ENCODE measurements at places on chromosomes 7 and 10.

- ATAC-seq = no peak
Observed at GRCh38 chr10:11488126-11488525, 123.3 kb downstream of the USP6NL start.

- ATAC-seq = no peak
Observed at GRCh38 chr10:71483885-71484751, 87.4 kb downstream of the CDH23 start.

DNA sequence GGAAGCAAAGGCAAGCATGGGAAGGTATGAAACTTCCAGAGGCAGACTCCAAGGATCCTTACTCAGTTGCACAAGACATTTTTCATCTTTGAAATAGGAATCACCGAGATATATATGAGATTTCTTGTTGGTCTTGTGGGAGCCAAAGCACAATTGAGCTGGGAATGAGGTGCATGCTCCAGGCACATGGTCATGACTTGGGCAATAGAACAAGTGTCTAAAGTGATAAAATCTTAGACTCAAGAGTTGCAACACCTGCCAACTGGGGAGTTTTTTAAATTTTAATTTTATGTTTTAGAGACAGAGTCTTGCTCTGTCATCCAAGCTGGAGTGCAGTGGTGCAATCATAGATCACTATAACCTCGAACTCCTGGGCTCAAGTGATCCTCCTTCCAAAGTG, 169.5 kb upstream of the ADCY1 start:
- no peak for ATAC-seq

DNA sequence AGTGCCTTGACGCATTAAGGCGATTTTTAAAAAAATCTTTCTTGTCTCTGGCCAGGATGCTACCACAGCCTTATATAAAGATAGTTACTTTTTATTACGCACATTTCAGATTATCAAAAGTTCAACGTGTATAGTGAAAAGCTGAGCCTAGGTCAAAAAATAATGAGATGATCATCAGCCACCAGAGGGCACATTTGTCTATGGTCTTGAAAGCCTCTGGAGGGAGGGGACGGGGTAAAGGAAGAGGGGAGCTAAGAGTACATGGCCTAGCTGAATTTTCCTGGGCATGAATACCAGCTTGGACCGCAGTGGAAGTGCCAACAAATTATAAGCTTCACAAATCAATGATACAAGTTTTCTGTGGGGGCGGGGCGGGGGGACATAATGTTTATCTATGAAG, 285.9 kb upstream of the SMIM30 start:
- no peak for ATAC-seq

DNA sequence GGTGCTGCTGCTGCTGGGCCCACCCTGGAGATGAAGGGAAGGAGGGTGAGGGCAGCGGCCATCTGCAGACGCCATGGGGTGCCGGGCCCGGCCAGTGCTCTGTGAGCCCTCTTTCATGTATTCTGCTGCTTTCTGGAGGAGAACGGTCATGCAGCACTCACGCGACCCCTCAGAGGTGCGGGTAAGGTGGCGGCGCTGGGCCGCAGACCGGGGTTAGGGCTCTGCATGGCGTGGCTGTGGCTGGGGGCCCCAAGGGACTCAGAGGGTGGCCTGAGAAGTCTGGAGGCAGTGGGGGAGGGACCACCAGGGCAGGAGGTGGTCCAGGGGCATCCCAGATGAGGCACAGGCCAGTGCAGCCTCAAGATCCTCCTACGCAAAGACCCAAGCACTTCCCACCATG, 275.5 kb downstream of the ELFN1 start:
- ATAC-seq = no peak

GRCh38 chr10:71345694-71346093, 26.6 kb downstream of the SLC29A3 start:
- no peak for ATAC-seq

- no peak for ATAC-seq
Observed at GRCh38 chr7:90680484-90680883, 84.4 kb downstream of the CDK14 start.

- ATAC-seq = no peak
Observed at GRCh38 chr7:89238156-89238555, 442.6 kb upstream of the TEX47 start.

- ATAC-seq = no peak
Observed at GRCh38 chr10:117164592-117165537, 26.8 kb upstream of the VAX1 start.

DNA sequence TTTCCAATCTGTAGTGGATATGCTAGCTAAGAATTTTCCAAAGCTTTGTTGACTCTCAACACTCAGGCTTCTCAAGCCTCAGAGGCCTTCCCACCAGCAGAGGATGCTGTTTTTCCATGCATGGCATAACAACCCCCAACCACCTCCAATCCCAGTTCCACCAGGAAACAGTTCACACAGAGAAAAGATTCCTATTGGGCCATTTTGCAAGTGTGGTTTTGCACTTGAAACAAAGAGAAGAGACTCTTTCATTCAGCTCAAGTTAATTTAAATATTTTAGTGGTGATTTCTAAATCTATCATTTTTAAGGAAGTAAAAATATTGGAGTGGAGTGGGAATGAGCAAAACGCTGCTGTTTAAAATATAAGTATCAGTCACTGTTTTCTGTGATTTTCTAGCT, 105.6 kb upstream of the COL1A2 start:
- no peak for ATAC-seq

Data from stimulated activated memory B cell treated with anti-CD40 and anti-IgM and Interleukin-4, amounts not matched to agents 10 μg/mL and 1 μg/mL and 100 μg/mL, for 72 hours (primary cell).